ENCODE measurements at places on chromosomes 7 and 10.
A peak's percentile ranks its signal among the peaks of the same experiment; 100 is the strongest.

DNA sequence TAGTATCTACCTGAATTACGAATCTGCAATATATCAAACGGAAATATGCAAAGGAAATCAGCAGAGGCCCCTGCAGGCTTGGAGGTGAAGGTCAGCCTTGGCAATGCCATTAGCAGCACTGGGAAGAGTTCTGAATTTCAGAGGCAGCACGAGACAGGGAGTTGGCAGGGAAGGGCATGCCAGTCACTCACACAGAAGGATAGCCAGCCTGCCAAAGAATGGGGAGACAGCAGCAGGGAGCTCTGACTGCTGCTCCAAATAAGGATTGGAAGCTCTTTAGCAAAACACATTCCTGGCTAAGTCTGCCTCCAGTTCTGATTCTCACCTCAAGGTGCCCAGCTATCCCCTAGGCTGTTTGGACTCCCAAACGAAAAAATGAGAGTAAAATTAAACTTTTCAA is 188.0 kb downstream of the PDE1C start:
- DNase-seq, result peak; percentile 58

DNA sequence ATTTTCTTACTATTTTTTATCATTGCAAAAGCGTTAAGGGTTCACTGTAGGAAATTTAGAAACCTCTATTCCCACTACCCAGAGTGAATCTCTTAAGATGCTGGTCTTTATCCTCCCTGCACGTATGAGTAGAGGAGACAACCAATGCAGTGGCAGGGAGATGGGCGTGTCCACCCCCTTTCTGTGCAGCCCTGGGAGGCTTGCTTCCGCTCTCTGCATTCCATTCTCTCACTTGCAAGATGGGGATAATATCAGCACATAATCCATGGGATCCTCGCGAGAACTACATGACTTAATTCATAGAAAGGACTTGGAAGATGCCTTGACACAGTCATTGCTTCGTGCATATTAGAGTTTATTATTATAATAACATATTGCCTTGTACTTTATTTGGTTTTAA is 196.2 kb downstream of the KLF6 start:
- DNase-seq, result no peak

- peak; percentile 6 for DNase-seq
Observed at GRCh38 chr10:12350167-12350872, 973 bp downstream of the CAMK1D start.

DNA sequence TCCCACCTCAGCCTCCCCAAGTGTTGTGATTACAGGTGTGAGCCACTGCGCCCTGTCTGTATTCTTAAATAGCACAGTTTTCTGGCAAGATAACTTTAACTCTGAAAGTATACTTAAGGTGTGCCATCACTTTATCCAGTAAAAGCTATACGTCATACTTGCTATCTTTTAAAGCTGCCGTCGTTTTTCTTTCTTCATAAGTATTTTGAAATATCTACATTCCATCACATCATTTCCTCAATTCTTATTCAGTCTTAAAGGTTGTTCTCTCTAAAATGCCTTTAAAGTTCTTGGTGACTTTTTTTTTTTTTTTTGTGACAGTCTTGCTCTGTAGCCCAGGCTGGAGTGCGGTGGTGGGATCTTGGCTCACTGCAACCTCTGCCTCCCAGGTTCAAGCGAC is 34.7 kb downstream of the PTPN12 start:
- DNase-seq, result no peak

- DNase-seq, result no peak
Observed at GRCh38 chr7:137091396-137091795, 222.9 kb downstream of the CHRM2 start.

DNA sequence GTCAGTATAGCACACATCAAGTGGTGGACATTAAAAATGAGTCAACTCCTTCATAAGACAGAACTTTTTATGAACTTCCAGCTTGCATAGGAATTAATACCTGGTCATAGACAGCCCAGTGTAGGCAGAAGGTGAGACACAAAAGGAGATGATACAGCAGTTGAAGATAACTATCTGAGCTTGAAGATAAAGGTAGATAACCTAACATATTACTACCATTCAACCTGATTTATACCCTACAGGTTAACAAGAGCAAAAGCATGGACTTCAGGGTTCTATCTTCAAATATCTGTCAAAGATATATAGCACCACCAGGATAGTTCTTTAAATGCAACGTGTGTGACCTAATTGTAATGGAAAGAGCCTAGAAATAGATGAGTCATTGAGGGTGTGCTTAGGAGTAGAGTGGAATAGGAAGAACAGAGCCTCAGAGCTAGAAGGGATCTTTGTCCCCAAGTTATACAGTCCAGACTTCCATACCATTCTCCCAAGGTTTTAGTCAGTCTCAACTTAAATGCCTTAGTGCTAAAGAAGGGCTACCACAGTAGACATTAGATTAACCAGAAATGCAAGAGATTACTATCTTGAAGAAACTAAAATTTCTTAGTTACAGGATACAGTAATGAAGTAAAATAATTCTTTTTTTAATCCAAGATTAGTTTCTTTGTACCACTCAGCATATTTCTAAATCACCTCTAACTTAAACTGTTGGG is 9.2 kb downstream of the ZNF800 start:
- DNase-seq, result peak; percentile 27

- peak; percentile 62 for DNase-seq
Observed at GRCh38 chr10:7795605-7796004, 7.6 kb downstream of the ATP5F1C start.

DNA sequence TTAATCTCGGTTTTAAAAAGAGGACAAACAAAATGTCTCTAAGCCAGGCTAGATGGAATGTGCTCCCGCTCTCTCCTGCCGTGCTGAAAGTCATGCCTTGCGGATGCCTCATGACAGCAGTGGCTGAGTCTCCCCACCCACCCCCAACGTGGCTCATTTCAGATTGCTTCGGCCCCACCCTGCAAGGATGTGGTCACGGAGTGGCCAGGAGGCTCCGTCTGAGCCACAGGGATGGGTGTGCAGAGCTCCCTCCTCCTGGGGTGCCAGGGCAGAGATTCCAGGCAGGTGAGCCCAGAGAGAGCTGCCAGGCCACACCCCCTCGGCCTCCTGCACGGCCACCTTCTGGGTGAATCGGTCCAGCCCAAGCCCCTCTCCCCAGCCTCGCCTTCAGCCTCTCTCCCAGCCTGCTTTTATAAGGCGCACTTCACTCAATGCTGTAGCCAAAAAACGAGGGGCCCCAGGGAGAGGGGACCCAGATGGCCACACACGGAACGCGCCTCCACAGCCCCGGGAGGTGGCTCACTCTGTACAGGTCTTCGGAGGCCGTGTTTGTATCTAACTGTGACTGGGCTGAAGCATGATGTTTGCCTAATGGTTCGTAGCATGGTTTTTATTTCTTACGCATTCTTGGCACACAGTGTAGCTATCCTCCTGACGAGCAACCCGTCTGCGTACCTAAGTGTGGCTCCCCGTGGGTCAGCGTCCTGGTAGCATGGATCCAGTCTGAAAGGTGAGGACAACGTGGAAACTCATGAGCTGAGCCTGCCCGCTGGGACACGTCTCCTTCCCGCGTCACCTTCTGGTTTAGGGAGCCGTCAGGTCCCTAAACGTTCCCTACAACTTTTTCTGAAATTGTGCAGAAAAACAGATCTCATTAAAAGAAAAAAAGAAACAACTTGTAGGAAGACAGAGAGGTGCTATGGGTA is 413.8 kb upstream of the FOXK1 start:
- peak; percentile 16 for DNase-seq

GRCh38 chr7:17940951-17941431 is 697 bp upstream of the SNX13 start:
- no peak for DNase-seq

- no peak for DNase-seq
Observed at GRCh38 chr10:121448766-121449421, 149.3 kb downstream of the FGFR2 start.

- DNase-seq, result no peak
Observed at GRCh38 chr7:50793947-50794570, 11.4 kb upstream of the GRB10 start.

- DNase-seq, result no peak
Observed at GRCh38 chr7:7311001-7311400, 128.7 kb downstream of the C1GALT1 start.

GRCh38 chr7:41702635-41703371 is at the start of gene INHBA:
Gene INHBA (minus strand): TSS chr7:41703090. CDS start chr7:41700374, 2,716 bp downstream.
- peak; percentile 82 for DNase-seq

- no peak for DNase-seq
Observed at GRCh38 chr7:99396418-99397296, 11.7 kb downstream of the PDAP1 start.

- DNase-seq, result no peak
Observed at GRCh38 chr7:102095321-102096011, 191.2 kb upstream of the SH2B2 start.

- no peak for DNase-seq
Observed at GRCh38 chr10:31173752-31174151, 142.1 kb upstream of the ZNF438 start.

DNA sequence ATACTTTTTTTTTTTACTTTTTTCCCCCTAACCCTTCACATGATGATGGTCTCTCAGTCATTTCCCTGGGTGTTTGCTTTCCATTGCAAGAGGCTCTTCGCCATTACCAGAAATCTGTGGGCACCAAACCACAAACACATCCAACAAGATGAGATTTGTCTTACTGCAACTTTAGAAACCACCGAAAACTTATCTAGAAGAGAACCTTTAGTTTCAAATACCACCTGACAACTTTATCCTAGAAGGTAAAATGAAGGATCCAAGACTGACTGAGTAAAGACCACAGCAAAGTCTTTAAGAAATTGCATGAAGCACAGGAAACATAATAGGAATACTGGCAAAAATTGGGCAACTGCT is 363.3 kb upstream of the MBL2 start:
- no peak for DNase-seq

GRCh38 chr7:38021892-38022291 is 101.5 kb downstream of the EPDR1 start:
- DNase-seq, result no peak

DNA sequence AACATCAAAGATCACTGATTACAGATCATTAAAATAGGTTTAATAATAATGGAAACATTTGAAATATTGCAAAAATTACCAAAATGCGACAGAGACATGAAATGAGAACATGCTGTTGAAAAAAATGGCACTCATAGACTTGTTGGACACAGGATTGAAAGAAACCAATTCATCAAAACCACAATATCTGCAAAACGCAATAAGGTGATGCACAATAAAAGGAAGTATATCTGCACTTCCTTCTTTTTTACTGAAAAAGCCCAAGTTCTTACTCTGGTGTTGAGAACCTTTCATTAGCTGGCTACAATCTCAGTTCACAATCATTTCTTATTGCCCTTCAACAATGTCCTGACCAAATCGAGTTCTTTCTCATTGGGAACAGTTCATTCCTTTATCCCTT is 28.7 kb downstream of the TMEM106B start:
- no peak for DNase-seq

- no peak for DNase-seq
Observed at GRCh38 chr10:18505456-18506118, 145.8 kb downstream of the NSUN6 start.

DNA sequence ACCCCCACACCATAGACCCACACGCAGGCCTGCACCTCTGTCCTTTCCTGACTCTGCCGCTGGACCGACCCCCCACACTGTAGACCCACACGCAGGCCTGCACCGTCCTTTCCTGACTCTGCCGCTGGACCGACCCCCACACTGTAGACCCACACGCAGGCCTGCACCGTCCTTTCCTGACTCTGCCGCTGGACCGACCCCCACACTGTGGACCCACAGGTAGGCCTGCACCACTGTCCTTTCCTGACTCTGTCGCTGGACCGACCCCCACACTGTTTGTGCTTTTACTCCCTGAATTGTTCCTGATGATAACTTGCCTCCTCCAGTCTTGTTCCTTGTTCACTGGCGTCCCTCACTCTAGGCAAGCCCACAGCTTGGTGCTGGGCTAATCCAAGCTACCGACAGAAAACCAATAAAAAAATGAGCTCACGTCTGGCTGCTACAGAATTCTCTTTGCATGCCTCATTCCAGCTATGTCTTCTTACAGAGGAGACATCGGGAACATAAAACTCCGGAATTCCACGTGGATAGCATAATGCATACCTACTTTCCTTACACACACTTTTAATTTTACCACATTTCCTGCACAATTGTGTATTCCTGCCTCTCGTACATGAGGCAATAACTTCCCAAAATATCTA is 494.3 kb downstream of the PTPRN2 start:
- no peak for DNase-seq

- no peak for DNase-seq
Observed at GRCh38 chr10:131786756-131787605, 113.8 kb upstream of the PPP2R2D start.

GRCh38 chr10:63071145-63071544 is 62.0 kb upstream of the NRBF2 start:
- no peak for DNase-seq

- peak; percentile 72 for DNase-seq
Observed at GRCh38 chr10:87659571-87660483, at the start of gene PAPSS2. Gene PAPSS2 (plus strand): TSS chr10:87659878. CDS start chr10:87659982, 104 bp downstream.

- DNase-seq, result no peak
Observed at GRCh38 chr7:26642416-26642815, 222.0 kb downstream of the SKAP2 start.

GRCh38 chr7:130995252-130996081 is 261.5 kb upstream of the KLF14 start:
- DNase-seq, result no peak

GRCh38 chr7:55549457-55549856 is 22.8 kb downstream of the VOPP1 start:
- no peak for DNase-seq

DNA sequence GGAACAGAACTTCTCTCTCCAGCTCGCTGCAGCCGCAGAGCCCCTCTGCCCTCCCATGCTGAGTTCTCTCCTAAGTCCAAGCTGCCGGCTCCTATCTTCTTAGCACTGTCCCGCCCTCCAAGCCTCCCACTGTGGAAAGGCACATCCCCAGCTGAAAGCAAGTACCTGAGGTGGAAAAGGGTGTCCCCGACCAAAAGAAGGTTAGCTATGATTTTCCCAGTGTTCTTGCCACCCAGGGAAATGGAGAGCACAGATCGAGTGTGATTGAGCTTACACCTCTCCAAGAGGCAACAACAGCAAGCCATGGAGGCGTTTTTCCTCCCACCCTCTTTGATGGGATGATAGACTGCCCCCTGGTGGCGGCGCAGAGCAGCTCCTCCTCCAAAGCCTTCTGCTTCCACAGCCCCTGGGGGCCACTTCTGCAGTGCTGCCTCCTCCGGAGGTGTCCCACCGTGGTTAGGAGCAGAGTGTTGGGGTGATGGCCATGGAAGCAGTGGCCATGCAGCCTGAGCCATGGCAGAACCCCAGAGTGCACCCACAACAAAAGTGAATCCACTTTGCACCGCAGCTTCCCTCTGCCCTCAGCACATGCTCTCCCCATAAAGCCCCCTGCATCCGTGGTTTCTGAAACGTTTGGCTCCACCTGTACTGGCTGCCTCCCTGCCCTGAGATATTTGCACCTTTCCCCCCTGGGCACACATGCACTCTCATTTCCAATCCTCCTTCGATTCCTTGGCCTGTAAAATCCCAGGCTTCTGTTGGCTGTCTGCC is 143.1 kb upstream of the STK17A start:
- peak; percentile 37 for DNase-seq

- DNase-seq, result no peak
Observed at GRCh38 chr10:36669615-36670352, 455.6 kb upstream of the ANKRD30A start.

GRCh38 chr7:77413861-77414424 is 2.2 kb downstream of the GSAP start:
- peak; percentile 42 for DNase-seq

GRCh38 chr7:14430926-14431325 is 441.5 kb upstream of the ETV1 start:
- DNase-seq, result no peak
